Renal cortex interstitium (tissue), 15 donors: ENCODE measurements at places on chromosomes 5 and 9.

GRCh38 chr9:6219040-6219439 lies 3.4 kb downstream of the IL33 start:
- DNase-seq, result no peak

DNA sequence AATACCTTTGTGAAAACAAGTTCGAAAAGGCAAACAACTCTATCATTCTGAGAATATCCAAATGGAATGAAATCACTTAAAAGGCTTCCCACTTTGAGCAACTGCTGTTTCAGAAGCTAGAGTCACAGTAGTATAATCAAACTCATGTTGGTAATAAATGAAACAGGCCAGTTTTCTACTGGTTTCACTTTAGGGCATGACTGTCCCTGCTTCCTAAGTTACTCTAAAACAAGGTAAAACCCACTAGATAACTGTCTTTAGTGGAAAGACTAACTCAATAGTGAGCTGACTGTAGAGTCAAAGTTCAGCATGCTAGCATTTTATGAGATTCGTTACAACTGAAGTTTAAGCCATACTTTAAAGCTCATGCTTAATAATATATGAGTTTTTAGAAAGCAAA lies 6.0 kb downstream of the CDC26 start:
- no peak for DNase-seq

DNA sequence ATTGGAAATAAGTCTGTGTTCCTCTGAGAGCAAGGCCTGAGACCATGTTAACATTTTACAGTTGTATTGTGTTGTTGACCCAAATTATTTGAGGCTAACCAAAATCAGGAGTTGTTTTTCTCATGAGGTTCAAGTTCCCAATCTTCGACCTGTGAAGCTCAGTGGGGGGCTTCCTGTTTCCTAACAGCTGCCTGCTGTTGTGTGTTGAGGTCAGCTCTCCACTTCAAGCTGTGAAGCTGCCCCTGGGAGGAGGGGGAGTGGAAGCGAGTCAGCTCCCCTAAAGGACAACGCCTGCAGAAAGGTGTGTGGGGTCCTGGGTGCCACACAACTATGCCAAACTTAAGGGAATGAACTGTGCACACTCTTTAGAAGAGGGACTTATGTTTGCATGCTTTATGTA lies 295.5 kb downstream of the IRX1 start:
- no peak for DNase-seq

DNA sequence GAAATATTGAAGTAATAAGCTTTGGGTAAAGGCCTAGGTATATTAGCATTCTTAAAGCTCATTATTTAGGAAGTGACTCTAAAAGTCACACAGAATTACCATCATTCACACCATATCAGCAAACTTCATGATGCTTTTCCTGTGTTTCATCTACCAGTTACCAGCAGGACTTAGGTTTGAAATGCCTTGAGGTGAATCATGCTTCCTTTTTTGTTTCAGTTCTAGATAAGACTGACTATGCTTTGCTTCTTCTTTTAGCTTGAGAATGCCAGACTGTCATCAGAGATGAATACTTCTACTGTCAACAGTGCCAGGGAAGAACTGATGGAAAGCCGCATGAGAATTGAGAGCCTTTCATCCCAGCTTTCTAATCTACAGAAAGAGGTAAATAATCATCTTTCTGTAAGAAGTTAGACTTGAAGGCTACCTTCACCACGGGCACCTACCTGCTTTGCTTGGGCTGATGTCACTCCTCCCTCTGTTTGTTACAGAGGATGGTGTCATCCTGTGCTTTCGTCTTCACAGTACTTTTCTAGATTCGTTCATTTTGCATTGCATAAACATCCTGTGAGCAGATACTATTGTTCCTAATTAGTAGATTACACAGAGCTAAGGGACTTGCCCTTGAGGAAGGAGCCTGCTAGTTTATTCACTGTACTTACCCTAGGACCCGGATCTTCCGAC lies 34.7 kb downstream of the LMNB1 start:
- no peak for DNase-seq

GRCh38 chr9:2610985-2611384 lies 10.6 kb upstream of the VLDLR start:
- DNase-seq, result no peak

GRCh38 chr5:113487781-113488644 lies at the start of gene MCC:
TSS of gene MCC (minus strand) at chr5:113488453.
- DNase-seq, result peak; percentile 81

- DNase-seq, result no peak
These were observed 7.9 kb upstream of the ERMP1 start for GRCh38 chr9:5840788-5841187.

DNA sequence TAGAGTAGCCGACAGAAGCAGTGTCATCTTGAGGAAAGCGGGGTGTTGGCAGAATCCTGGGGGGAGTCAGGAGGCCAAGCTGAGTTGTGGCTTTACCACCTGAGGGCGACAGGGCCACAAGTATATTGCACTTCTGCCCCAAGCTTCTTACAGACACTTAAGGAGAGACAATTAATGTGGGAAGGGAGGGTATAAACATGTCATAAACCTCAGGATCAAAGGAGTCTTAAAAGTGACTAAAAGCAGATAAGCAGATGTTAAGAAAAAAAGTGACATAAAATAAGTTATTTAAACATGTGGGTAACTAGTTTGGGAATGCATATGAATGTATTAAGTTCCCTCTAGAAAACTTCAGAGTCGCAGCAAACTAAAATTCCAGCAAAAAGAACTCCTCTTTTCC lies 63.9 kb downstream of the ERAP1 start:
- DNase-seq, result no peak

- no peak for DNase-seq
These were observed 80.0 kb upstream of the TGFBR1 start for GRCh38 chr9:99024959-99025358.
